ENCODE measurements at places on chromosomes 5 and 9.

DNA sequence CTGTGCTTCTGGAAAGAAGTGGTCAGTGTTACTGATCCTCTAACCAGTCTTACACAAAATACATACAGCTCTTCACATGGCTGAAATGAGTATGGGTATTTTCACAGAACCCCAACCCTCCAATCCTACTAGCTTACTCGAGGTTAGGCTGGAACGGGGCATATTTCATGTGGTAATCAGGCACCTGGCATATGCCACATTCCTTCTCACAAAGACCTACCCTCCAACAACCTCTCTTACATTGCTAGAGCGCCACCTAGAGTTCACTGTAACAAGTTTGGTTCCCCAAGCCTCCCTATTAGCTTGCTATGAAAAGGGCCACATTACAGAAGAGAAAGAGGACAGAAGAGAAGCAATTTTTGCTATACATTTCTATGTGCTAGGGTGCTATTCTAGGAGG, 597.3 kb downstream of the PRELID2 start:
- DNase-seq = no peak

DNA sequence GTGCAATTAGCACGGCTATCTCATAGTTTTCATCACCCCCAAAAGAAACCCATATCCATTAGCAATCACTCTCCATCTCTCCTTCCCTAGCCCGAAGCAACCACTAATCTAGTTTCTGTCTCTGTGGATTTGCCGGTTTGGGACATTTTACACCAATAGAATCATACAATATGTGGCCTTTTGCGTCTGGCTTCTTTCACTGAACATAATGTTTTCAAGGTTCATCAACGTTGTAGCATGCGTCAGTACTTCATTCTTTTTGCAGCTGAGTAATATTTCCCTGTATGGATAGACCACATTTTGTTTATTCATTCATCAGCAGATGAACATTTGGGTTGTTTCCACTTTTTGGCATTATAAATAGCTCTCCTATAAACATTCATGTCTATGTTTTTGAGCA, 75.4 kb upstream of the TBC1D2 start:
- no peak for DNase-seq

DNA sequence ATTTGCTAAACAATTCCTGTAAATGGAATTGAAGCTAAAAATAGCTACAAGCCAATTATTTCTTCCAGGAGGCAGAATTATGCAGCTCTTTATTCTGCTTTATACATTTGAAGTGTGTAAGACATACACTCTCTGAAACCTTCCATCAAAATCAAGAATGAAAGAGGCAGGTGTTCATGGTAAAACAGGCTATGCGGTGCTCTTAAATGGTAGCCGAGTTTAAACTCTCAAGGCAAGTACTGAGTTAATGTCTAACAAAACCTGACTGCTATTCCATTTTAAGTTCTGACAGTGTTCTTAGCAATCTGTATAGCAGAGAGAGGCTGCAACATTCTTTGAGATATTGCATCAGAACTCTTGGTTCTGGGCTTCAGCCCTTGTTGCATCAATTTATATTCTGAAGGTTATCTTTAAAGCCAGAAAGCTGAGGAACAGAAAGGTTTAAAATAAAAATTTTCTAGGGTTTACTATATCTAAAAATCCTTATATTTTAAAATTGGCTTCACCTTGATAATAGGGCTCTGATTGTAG, 248.3 kb upstream of the CCNG1 start:
- DNase-seq = no peak

GRCh38 chr9:112258106-112258505, 75.3 kb downstream of the PTBP3 start:
- DNase-seq = no peak

GRCh38 chr5:133399247-133399891, 213.0 kb downstream of the FSTL4 start:
- DNase-seq = no peak

GRCh38 chr5:148388696-148389095, 4.9 kb downstream of the FBXO38 start:
- DNase-seq = no peak

- no peak for DNase-seq
Observed at GRCh38 chr5:10660135-10660534, 96.3 kb downstream of the ANKRD33B start.

DNA sequence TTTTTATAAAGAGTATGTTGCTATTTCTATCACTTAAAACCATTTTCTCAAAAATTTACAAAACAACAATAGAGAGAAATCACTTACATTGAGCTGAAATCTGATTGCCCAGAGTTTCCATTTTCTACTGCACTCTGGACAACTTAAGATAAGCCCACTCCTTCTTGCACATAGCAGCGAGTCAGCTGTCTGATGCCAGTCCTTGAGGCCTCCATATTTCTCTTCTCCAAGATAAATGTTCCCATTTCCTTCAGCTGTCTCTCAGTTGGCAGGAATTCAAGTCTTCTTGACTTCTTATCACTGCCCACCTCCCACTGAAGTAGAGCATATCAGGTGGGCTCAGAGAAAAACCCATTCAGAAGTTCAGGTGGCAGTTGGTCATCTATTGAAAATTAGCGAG, 78.5 kb upstream of the PIP5K1B start:
- no peak for DNase-seq

GRCh38 chr9:93255994-93256877, 72.3 kb downstream of the WNK2 start:
- DNase-seq = no peak

- DNase-seq = no peak
Observed at GRCh38 chr5:102762095-102762534, 7.0 kb downstream of the PAM start.
